ENCODE measurements at places on chromosomes 2 and 18. TPM values are rescaled to one million over a fixed set of nuclear protein-coding genes. Genes with fewer than 3 reads are reported as not detected.

DNA sequence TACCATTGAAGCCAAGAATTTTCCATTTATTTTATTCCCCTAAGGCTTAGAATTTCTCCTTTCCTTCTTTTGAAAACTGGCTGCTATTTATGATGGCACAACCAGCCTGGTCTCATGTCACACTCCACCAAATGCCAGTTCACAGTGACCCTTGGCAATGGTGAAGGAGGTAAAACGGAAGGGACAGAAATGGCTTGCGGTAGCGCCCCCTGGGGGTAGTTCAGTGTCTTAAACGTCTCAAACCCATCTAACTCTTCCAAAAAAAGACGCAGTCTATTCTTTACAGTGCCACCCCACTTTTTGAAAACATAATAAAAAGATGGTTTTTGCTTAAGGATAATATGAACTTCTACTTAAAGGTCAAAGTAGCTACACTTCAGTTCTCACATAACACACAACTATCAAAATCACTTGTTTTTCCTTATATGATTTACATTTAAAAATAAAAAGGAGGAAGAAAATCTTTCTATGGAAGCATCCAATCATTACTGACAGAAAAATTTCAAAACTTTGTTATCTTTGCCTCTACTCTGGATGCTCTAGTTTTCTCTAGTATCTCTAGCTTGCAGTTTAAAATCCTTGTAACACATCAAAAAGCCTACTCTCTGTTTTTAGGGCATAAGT, 28.0 kb downstream of the PNO1 start:
- DNase-seq = no peak

GRCh38 chr2:147460155-147460554, 384.7 kb upstream of the ACVR2A start:
- no peak for DNase-seq

The IL37 gene
- polyA plus RNA-seq = not detected

The KDSR gene
- 28.5 TPM for polyA plus RNA-seq

Data from muscle of arm (tissue), 14 donors.